WTC11 (cell line): ENCODE measurements at places on chromosomes 7 and 10. TPM values are rescaled to one million over a fixed set of nuclear protein-coding genes. Genes with fewer than 3 reads are reported as not detected.

KAZALD1 gene
- total RNA-seq = 9.6 to 19.2 TPM (median 10.2 TPM) in 3 replicates

FEZF1 gene
- 11.1 to 20.0 TPM (median 11.6 TPM) in 3 replicates for total RNA-seq

CTAGE15 gene
- total RNA-seq = 2.4 to 3.0 TPM (median 2.9 TPM) in 3 replicates

FBXO24 gene
- 0.70 to 1.3 TPM (median 0.94 TPM) in 3 replicates for total RNA-seq

DNA sequence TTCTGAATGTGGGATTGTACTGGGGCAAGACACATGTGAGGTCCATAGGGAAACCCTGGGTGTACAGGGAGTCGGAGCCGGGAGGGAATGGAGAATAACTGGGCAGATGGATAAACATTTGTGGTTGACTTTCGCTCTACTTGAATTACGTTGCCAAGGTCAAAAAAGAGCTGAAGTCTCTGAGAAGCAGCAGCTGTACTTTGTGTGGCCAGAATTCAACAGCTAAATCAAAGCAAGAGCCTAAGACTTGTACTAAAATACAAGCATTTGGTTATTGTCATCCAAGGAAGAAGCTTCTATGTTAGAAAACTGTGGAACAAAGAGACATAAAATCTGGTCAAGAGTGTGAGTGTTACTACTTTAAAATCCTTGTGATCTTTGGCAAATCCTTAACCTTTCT, 457.2 kb downstream of the ARL4A start:
- DNase-seq = no peak

GRCh38 chr10:31320550-31321211, 1.7 kb downstream of the ZEB1 start:
- DNase-seq = peak; percentile 32

GRCh38 chr7:39721919-39722597, 98.7 kb downstream of the RALA start:
- no peak for DNase-seq

DNA sequence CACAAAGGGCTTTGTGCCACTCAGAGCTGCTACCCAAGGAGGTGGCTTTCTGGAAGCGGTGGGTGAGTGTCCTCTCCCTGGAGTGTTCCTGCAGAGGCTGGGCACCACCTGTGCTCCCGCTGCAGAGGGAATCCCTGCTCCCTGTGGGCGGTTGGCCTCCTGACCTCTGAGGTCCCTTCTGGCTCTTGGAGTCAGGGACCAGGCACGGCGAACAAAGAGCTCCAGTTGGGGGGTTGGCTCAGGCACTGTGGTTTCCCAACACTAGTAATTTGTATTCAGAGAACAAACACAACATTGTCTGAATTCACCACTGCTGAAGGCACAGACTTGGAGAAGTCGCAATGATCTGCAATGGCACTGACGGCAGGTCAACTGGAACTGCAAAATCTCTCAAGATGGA, 328.9 kb downstream of the PRPF18 start:
- DNase-seq = no peak
